Right cardiac atrium (tissue), 5 donors: ENCODE measurements at places on chromosomes 5 and 9.

- DNase-seq: no peak
These were observed 28.9 kb upstream of the SLC12A7 start for GRCh38 chr5:1140818-1141189.

DNA sequence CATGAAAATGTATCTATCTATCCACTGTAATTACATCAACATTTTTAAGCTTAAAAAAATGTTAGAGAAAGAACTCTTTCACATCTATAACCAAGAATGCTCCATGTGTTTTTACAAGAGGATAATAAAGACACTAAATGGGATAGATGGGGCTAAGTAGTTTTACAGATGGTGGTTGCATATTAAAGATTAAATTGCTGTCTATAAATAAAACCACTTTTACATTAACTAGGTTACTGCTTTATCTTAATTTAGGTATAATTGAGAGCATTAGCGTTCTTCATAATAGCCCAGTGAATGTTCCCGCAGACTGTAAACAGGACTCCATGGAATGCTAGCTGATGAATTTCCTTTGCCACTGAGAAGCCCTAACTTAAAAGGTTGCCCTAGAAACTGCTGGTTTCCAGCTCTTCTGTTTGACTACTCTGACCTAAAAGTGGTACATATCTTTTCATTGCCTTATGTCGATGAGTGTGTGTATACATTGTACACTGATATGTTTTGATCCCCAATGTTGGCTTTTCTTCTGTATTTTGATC, 117.9 kb downstream of the SGCD start:
- no peak for DNase-seq

- DNase-seq: no peak
These were observed 190.9 kb downstream of the FSTL4 start for GRCh38 chr5:133421394-133421793.

GRCh38 chr5:73433982-73434342, 14.6 kb downstream of the FOXD1 start:
- DNase-seq: no peak

- no peak for DNase-seq
These were observed 56.1 kb downstream of the NLN start for GRCh38 chr5:65778126-65778525.

DNA sequence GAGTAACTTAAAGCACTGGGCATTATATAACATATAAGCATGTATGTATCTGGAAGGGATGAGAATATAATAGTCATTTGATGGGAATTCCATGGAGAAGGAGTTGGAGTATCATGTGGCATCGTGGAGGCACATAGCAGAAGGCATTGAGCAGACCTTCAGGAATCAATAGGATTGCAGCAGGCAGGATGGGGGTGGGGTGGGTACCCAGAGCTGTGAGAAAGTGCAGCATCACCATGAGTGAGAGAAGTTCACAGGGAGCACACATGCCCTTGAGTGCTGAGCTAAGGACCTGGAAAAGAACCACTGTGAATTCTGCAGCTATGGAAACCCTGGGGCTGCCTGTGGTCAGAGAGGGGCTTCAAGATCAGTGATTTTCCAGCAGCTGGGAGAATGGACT, 57.3 kb downstream of the MED10 start:
- DNase-seq: no peak

- DNase-seq: no peak
These were observed 481.2 kb downstream of the ACTL7B start for GRCh38 chr9:108374626-108375025.

- no peak for DNase-seq
These were observed 137.9 kb upstream of the BASP1 start for GRCh38 chr5:17079562-17079961.

DNA sequence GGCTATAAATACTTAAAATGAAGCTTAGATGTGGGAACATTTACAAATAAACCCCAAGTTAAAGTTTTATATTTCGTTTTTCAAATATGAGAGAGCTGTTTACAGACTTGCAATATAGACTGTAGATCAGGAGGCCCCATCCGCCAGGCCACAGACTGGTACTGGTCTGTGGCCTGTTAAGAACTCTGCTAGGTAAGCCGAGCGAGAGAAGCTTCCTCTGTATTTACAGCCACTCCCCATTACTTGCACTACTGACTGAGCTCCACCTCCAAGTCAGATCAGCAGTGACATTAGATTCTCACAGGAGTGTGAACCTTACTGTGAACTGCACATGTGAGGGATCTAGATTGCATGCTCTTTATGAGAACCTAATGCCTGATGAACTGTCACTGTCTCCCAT, 561.4 kb upstream of the FAM174A start:
- DNase-seq: peak; percentile 7

DNA sequence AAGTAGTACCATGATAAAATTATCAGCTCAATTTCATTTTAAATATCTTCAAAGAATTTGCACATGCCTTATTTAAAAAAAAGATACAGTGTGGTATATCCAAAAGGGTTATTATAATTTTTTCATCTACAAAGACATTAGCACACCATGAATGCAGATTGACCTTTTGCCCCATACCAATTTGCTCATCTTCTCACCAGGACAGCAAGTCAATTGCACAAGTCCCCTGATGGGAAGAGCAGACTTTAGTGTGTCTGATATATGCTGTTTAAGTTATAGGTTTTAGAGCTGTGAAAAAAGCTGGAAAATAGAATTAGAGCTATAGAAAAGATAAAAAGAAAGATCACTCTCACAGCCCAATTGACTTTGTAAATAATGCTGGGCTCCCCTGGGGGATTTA, 325.8 kb upstream of the CDH6 start:
- no peak for DNase-seq

DNA sequence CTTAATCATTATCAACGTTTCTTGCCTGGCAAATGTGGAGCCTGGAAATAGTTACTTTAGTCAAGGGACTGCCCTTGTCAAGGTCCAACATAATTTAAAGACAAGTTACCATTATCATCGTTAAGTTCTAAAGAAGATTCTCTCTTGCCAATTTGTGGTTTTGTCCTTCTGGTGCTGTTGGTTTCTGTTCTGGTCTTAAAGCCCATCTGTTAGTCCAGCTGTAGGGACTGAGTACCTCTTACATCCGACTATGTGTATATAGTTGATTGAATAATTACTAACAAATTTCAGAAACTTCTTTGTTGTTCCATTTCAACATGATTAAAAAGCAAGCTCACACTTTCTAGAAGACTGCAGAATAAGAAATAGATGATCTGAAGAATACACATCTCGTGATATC, 1854.9 kb downstream of the MAT2B start:
- no peak for DNase-seq
